NCI-H748 treated with DMSO at 0.1 percent for 48 hours (cell line): ENCODE measurements at places on chromosomes 6 and 20.

DNA sequence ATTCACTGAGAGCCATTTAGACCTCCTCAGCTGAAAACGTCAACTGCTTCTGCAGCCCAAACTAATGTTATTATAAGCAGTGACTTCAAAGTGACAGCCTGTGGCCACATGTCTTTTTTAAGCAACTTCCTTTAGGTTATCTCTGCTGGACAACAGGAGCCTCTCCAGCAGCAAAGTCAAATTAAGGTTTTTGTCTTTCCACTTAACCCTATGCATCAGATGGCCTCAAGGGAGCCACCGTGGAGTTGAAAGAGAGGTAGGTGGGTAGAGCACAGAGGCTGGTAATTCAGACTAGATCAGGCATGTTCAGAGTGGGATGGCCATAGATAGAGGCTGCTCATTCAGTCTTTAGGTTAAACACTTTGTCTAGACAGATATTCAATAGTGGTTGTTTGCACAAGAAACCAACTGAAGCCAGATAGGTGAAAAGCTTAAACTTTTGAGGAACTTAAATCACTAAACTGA, 300.6 kb upstream of the ECI2 start:
- DNase-seq, result no peak

GRCh38 chr6:22042706-22043105, 254.1 kb downstream of the PRL start:
- no peak for DNase-seq

GRCh38 chr6:127402890-127403617, 56.1 kb downstream of the KIAA0408 start:
- DNase-seq, result no peak

DNA sequence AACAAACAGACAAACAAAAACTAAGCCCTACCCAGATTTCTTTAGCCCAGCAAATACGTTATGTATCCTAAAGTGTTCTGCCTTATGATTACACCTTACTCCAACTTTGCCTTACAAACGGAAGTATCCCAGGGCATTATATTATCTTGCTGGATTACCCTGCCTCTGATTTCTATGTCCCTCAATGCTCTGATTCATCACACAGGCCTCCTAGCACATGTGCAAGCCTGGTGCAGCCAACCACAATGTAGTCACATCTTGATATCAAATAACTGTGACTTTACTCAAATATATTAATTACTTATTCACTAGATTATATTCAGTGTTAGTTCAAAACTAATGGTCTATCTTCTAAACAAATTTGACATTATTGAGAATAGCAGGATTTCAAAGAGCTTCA, 598.6 kb downstream of the TBC1D32 start:
- no peak for DNase-seq

DNA sequence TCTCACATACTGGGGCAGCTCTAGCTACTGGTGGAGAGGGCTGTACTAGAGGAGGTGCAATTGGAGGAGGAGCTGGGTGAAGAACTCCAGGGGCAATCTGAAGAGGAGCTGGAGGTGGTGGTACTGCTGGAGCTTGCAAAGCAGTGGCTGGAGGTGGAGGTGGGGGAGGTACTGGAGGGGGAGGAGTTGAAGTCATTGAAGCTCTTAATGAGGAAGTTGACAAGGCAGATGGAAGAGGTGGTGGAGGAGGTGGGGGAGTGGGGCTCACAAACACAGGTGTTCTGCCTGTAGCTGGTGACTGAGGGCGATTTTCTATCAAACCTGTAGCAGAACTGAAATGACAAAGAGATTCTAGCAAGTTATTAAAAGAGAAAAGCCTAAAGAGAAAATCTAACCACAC, 77.6 kb downstream of the WASF1 start:
- DNase-seq, result no peak

- no peak for DNase-seq
Measured at GRCh38 chr6:89965441-89966227, 71.4 kb downstream of the GJA10 start.

DNA sequence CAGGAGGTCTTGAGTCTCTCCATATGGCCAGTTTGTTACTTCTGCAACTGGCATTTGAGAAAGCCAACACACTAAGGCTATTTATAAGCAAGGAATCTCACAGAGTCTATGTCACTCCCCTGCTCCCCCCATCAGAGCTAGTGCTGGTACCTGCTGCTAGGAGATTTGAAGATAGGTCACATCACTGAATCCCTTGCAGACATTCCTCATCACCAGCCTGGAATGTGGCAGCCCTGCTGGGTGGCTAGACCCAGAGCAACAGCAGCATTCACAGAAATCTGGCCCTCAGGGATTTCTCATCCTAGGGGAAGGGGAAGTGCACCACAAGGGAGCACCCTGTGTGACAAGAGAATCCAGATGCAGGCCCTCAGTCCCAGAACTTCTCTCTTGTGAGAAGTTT, 672.1 kb downstream of the HACE1 start:
- DNase-seq, result no peak

DNA sequence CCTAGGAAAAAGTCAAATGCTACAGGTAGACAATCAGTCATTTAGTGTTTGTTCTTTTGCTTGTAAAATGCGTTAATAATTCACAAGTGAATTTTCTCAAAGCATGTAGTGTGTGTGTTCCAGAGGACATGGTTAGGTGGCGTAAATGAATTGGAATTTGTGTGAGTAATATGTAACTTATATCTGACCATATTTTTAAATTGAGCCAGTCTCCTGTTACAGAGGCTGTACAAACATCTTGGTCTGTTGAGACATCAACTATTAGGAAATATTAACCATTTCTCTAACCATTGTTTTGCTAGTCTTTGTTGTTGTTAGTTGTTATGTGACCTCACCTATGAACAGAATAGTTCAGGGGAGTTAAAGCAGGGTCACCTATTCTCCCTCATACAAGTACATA, 22.7 kb downstream of the MCM8 start:
- no peak for DNase-seq

DNA sequence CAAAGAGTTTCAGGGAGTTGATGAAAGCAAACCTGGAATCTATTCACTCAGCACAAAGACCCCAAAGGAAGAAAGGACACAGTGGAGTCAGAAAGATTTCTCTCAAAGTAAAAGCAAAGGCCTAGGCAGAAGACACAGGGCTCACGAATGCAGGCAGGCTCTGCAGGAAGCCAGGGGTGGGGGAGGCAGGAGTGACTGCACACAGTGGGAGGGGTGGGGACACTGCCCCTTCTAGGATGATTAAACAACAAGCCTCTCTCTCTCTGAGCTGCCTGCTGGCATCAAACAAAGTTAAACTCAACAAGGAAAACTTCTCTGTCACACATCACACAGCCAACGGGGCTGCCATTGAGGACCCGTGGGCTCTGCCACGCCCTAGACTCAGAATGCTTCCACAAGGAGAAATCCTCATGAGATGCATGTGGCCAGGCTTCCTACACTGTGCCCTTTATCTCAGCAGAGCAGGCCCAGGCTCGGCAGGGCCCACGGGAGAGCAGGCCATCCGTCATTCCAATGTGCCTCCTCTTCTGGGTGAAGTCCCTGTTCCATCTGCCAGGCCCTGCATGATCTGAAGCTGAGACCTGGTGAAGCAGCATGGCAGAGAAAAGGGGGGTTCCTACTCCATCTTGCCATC, 70.1 kb downstream of the RAMACL start:
- no peak for DNase-seq

GRCh38 chr6:43077981-43078511, 1.9 kb downstream of the PTK7 start:
- DNase-seq, result no peak

- no peak for DNase-seq
Measured at GRCh38 chr20:23013429-23013828, 21.7 kb upstream of the SSTR4 start.

DNA sequence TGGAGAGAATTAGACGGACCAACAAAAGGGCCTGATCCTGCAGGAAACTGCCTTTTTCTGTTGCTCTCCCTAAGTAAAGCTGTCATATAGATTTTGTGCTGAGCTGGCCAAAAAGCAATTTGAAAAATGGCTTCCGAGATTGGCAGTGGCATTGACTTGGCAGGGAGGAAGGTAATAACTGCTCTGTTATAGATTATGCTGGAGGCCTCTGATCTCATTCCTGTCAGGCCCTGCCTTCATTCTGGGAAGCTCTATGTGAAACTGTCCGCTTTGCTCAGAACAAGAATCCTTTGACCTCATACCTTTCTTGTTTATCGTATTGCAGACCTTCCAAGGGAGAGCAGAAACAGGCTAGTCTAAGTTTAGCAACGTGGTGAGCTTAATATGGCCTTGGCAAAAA, 234.4 kb downstream of the PHACTR1 start:
- no peak for DNase-seq

GRCh38 chr6:30329331-30329730, 2.6 kb downstream of the TRIM39 start:
- no peak for DNase-seq

DNA sequence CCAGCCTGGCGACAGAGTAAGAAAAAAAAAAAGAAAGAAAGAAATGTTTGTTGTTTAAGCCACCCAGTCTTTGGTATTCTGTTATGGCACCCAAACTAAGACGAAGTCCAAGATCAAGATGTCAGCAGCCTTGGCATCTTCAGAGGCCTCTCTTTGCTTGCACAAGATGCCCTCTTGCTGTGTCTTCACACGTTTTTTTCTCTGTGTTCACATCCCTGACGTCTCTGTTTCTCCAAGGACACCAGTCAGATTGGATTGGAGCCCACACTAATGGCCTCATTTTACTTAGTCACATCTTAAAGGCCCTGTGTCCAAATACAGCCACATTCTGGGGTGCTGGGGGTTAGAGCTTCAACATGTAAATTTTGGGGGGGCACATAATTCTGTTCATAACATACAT, 380.9 kb downstream of the GJA1 start:
- no peak for DNase-seq

- no peak for DNase-seq
Measured at GRCh38 chr20:35947489-35947888, 6.8 kb downstream of the SCAND1 start.

- DNase-seq, result no peak
Measured at GRCh38 chr20:5482791-5483190, 166.0 kb upstream of the PROKR2 start.

GRCh38 chr6:38865521-38866174, 150.5 kb downstream of the DNAH8 start:
- DNase-seq, result no peak

- peak; percentile 85 for DNase-seq
Measured at GRCh38 chr20:42686057-42686456, 503.6 kb downstream of the PTPRT start.

DNA sequence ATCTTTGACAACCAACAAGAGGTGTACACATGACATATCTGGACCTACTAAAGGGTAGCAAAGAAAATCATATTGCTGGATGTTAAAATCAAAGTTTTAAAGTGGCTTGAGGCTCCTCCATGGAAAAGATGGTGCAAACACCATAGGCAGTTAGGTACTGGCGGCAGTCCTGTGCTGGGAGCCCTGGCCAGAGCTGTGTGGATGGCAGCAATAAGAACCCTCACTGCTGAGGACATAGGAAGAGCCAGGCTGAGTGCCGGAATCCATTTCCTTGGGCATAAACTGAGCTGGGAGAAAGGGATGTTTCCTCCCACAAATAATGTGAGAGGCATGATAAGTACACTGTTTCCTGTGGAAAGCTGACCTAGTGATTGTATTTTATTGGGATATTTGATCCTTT, 89.9 kb downstream of the ARID1B start:
- DNase-seq, result no peak

DNA sequence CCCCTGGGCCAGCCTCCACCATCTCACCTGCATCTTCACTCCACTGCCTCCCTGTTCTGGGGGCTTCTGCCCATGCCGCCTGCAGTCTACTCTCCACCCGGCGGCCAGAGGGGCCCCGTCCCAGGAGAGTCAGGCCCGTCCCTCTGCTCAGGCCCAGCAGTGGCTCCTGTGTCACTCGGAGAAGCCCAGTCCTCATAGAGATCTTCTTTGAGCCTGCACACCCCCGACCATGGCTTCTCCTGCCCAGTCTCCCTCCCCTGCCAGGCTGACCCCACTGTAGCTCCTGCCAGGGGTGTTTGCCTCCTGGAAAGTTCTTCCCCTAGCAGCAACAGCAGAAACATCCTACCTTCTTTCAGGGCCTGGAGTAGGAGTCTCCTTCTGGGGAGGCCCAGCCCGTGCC, 22.2 kb upstream of the NOL4L start:
- DNase-seq, result no peak

DNA sequence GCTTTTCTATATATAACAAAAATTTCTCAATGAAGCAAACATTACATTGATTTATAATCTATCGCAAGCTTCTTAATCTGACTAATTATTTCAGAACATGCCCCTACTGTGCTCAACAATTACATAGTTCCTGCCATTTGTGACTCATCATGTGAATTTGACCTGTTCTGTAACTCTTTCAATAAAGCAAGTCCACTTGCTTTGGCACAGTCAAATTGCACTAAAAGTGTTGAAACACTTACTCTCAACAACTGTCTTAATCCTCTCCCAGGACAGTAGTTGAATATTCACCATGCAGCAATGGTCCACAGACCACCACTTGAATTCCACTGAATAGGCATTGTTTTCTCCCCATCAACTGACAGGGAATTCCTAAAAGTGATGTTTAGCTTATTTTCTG, 67.7 kb upstream of the SPTLC3 start:
- DNase-seq, result no peak
